ENCODE measurements at places on chromosomes 2 and 18.

GRCh38 chr2:241896746-241897201, 27.2 kb downstream of the RTP5 start:
- no peak for DNase-seq

DNA sequence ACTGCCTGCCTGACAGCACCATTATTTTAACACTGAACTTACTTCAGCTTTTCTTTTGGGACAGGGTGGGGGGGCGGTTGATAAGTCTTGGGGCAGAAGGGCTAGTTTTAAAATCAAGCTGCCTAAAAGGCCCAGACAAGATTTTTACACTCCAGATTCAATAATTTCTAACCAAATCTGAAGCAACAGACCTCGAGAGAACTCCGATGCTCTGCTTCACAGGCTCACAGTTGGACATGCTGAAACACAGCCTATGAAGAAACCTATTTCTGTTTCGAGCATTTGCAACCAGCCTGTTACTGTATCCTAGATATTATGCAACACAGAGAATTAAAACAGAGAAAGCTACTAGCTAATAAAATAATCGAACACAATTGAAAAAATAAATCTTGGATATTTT, 1.3 kb upstream of the MYT1L start:
- no peak for DNase-seq

GRCh38 chr2:50951437-50951836, 80.5 kb downstream of the NRXN1 start:
- no peak for DNase-seq

- no peak for DNase-seq
Measured at GRCh38 chr18:7924616-7925015, 357.5 kb downstream of the PTPRM start.

Data from GM23338 (cell line).